Daoy (cell line): ENCODE measurements at places on chromosomes 5 and 9. TPM values are rescaled to one million over a fixed set of nuclear protein-coding genes. Genes with fewer than 3 reads are reported as not detected.

SLC25A2 gene
- 0.11 and 1.8 TPM in 2 replicates for total RNA-seq

PSMB7 gene
- 557 and 640 TPM in 2 replicates for total RNA-seq

DNA sequence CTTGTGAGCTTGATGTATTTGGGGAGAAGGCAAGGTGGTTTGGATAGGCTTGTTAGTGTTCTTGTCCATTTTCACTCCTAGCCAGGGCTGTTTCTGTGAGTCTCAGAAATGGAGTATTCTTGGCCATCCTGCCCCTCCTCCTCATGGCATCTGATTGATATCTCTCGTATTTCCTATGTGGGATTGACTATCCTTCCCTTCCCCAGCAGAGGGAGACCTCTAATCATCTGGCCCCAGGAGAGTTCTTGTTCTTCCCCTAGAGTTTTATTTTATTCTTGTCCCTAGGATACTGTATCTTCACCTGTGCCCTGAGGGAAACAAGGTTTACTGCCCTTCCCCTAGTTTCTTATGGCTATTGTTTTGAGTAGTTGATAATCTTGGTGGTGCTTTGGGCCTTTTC, 114.4 kb downstream of the VPS13A start:
- peak; percentile 25 for DNase-seq

DNA sequence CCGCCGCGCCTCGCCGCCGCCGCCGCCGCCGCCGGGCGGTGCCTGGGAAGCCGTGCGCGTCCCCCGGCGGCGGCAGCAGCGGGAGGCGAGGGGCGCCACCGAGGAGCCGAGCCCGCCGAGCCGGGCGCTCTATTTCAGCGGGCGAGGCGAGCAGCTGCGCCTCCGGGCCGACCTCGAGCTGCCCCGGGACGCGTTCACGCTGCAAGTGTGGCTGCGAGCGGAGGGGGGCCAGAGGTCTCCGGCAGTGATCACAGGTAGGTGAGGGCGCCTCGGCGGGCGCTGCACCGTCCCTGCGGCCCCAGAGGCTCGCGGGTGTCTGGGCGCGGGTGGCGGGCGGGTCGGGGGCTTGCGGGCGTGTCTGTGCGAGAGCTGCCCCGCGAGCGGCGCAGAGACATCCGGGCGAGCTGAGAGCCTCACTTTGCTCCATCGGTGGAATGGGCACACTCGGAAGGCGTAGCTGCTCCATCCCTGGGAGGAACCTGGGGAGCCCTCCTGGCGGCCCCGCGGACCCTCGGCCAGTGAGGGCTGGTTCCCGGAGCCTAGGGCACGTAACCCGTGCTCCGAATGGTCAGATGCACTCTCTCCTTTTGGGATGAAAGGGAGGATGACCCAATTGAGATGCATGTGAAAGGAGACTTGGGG, 864 bp downstream of the PAPPA start:
- peak; percentile 53 for DNase-seq

- DNase-seq = no peak
Observed at GRCh38 chr5:37787742-37788141, 52.1 kb downstream of the GDNF start.

DNA sequence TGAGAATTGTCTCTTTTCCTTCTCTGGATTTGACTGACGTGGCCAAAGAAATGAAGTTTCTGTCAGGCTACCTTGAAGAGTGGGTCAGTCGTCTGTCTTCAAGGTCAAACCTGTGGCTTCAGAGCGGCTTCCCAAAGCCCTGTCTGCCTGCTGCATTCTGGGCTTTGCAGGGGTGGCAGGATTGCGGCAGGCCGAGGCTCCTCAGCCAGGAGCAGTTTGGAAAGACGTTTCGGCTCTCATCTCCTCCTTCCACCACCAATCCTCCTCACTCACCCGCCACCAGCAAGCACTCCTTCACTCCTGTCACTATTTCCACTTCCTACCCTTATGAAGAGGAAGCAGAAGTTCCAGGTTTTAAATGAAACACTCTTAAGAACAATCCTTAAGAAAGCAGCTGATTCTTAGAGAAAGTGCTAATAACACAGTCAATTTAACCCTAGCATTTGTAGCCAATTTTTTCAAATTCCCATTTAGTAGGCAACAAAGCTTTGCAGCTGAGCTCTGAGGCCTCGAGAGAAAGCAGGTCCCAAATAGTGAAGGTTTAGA, 351.7 kb downstream of the ZNF608 start:
- DNase-seq = no peak

GRCh38 chr5:1762121-1762882, 37.3 kb downstream of the MRPL36 start:
- no peak for DNase-seq
